ENCODE measurements at places on chromosomes 3 and 15.

GRCh38 chr15:61336026-61336638 lies 107.0 kb upstream of the RORA start:
- DNase-seq: no peak

- DNase-seq: peak; percentile 61
Measured at GRCh38 chr15:40992241-40992741, 39.0 kb downstream of the CHAC1 start.

GRCh38 chr15:99086327-99086667 lies 18.6 kb upstream of the SYNM start:
- DNase-seq: no peak

- DNase-seq: no peak
Measured at GRCh38 chr3:30475038-30475808, 131.2 kb upstream of the TGFBR2 start.

DNA sequence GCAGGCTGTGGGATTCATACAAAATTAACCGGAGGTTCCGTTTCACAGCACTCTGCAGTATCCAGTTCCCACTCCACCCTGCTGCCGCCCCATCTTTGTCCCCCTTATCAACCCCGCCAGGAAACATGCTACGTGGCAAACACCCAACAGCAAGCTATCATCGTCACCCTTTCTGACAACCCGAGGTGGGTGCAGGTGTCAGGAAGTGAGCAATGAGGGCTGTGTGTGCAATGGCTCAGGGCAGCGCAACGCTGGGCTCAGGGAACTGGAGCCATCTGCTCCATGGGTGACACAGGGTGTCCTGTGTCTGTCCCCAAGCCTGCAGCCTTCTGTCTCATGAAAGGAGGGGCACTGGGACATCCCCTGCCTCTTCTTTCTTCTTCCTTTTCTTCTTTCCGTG lies 60.9 kb downstream of the ATP2B2 start:
- no peak for DNase-seq

DNA sequence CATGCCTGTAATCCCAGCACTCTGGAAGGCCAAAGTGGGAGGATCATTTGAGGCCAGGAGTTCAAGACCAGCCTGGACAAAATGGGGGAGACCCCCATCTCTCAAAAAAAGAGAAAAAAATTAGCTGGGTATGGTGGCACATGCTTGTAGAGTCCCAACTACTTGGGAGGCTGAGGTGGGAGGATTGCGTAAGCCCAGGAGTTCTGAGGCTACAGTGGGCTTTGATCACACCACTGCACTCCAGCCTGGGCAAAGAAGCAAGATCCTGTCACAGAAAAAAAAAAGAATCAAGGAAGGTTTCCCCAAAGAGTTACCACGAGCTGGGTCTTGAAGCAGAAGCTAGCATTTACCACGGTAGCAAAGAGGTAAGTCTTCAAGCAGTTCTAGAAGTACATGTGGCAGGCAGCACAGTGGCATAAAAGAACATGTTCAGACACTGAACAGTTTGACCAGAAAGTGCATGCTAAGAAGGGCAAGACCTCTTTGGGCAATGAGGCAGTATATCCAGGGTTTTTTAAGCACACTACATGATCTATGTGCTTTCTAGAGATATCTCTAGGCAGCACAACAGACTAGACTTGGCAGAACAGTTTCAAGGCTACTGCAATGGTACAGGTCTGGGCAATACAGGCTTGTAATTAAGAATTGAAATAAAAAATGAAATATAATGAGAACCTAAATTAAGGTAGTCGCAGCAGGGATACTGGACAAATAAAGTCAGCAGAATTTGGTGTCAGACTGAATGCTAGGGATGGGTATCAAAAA lies 418.5 kb downstream of the SHQ1 start:
- no peak for DNase-seq

- no peak for DNase-seq
Measured at GRCh38 chr15:56323435-56323834, 41.8 kb upstream of the TEX9 start.

DNA sequence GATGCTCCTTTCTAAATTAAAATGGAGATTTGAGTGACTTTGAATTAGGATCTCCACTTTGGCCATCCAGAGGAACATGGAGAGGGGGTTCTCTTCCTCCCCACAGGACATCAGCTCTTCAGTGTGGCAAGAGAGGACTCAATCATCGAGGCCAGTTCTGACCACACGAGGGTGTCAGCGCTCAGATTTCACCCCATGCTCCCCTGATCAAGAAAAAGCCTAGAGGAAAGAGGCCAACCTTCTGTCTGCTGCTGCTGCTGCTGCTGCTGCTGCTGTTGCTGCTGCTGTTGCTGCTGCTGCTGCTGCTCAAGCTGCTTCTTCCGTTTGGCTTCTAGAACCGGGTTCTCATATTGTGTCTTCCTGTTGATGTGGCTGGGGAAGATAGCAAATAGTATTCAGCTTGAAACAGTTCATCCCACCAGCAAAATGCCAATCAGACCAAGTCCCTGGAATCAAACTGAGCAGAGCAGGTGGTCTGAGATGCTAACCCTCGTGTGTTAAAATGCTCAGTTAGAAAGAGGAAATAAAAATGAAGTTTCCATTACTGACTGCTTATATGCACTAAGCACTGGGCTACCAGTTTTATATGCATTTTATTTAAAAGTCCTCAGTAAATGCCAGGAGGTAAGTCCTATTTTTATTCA lies 599.0 kb downstream of the MAGI1 start:
- peak; percentile 51 for DNase-seq

- no peak for DNase-seq
Measured at GRCh38 chr15:78201281-78202190, 32.8 kb downstream of the ACSBG1 start.

GRCh38 chr3:23760871-23761373 lies 44.8 kb upstream of the UBE2E1 start:
- DNase-seq: no peak

GRCh38 chr15:36882487-36883131 lies 217.7 kb downstream of the MEIS2 start:
- no peak for DNase-seq

DNA sequence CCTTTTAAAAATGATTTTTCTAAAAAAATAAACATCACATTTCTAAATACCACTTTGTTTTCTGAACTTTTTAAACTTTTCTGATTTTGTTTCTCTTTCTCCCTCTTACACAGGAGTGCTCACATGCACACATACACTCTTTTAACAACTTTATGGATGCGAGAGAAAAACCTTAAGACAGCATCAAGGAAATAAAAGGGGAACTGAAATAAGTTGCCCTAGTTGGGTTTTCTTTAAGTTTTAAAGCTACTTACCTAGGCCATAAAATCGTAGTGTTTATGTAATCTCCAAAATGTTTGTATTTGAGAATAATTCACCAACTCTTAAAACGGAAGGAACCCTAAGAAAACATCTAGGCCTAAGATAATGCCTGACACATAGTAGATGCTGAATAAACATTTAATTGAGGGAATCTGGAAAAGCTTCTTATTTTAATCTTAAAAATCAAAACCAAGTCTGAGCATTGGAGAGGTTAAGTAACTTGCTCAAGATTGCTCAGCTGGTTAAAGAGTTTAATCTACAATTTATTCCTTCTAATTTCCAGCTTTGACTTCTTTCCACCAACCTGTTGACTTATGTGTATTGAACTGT lies 1.2 kb upstream of the BBX start:
- DNase-seq: no peak

DNA sequence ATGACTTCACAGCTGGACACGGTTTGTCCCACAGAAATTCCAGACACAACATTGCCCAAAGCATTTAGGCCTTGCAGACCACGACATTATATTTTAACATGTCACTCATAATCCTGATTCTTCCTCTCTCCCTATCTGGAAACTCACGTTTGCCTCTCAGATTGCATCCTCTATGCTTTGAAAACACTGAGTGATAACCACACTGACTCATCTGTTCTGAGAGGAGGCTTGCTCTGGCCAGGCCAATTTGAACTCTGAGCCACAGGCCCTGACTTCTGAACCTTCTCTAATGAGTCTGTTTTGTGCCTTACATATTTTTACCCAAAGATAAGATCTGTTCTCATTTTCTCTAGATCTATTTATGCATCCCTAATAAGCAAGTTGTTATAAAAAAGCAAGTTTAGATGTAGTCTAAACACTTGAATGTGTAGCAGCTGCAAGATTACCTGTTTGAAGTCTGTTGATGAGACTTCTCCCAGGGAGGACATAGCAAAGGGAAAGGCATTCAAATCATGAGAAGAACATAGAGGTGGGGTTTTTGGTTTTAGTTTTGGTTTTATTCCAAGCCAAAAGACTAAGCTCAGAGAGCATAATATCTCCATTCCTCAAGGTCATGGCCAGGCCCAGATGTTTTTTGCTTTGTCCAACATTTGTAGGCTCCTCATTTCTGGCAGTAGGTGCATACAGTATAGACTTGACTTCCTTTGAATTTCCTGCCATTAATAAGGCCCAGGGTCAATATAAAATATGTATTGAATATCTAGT lies 234.4 kb upstream of the LRTM1 start:
- DNase-seq: no peak

DNA sequence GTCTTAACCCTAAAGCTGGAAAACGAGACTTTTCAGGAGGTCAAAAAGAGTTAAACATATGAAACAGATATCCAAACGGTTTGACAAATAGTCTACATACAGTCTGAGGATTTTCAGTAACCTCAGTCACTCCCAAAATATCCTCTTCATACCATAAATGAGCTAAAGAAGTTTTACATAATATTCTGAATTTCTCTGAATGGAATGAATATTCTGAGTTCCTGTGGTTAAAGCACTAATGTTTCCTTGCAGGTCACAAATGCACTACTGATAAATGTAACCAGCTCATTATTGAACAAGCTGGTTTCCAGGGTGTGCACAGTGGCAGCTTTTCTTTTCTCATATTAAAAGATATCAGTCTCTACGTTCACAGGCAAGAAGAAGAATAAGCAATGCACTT lies 137.4 kb upstream of the POU1F1 start:
- DNase-seq: peak; percentile 3

- peak; percentile 4 for DNase-seq
Measured at GRCh38 chr3:135516143-135516542, 449.4 kb upstream of the PPP2R3A start.

GRCh38 chr3:134274571-134274970 lies 23.9 kb upstream of the RYK start:
- DNase-seq: no peak

DNA sequence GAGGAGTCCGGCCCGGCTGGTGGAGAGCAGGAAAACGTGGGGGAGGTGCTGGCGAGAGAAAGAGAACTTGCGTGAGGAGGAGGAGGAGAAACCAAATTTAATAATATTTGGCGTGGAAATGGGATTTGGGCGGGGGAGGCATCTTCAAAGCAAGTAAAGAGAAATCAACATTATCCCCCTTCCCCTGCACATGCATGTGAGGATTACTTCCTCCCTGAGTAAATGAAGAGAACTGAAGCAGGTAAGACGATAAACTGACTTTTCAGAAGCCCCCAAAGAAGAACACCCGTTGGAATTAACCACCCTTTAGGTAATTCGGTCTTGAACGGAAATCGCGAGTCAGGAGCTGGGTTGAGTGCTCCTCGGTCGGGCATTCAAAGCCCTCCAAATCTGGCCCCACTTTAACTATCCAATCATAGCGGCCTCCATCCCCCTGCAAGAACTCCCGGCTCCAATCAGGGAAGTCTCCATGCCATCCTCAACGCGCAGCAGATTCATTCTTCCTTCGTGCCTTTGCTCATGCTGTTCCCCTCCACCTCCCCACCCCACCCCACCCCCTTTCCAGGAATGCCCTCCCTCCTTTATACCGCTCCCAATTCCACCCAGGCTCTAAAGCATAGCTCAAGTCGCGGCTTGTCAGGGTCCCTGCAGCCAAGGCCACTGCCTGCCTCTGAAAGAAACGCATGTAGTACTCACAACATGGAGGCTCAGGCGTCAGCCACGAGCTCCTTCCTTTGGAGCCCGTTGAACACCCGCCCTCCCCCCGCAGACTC lies 545 bp upstream of the RFX7 start:
- DNase-seq: peak; percentile 74

DNA sequence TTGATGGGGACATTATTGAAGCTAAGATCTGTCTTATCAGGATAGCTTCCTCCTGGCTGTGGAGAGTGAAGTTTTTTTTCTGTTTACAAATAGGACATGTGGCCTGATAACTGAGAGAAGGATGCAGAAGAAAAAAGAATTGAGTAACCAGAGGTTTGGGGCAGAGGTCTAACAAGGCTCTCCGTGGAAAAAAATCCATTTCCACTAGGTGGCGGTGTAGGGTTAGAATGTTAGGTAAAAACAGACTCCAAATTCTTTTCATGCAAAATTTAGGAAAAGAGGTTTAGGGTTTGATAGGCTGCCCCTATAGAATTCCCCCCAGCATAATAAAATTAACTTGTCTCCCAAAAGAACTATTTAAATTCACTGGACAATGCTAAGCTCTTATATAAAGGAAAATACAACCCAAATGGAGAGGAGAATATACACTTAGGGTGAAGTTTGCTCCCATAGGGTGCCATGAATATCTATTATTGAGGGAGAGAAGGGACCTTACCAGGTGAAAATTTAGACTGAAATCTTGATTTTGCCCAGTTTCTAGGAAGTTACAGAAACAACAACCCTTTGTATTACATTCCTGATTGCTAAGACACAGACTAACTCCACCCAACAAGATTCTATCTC lies 1560.4 kb downstream of the OTOL1 start:
- DNase-seq: peak; percentile 21

DNA sequence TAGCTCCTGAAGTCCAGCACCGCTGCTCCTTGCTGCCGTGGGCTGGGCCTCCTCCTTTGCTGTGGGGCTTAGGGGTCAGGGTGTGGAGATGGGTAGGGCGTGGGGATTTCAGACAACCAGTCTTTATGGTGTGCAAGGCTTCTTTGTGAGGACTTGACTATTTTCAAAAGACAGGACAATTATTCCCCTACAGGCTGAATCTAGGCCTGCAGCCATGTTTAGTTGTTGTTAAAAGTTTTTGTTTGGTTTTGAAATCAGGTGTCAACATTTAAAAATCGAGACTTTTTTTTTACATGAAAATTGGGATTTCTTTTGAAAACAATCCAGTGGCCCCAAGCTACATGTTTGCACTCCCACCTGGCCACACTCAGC lies 10.6 kb downstream of the RPL32 start:
- DNase-seq: no peak

DNA sequence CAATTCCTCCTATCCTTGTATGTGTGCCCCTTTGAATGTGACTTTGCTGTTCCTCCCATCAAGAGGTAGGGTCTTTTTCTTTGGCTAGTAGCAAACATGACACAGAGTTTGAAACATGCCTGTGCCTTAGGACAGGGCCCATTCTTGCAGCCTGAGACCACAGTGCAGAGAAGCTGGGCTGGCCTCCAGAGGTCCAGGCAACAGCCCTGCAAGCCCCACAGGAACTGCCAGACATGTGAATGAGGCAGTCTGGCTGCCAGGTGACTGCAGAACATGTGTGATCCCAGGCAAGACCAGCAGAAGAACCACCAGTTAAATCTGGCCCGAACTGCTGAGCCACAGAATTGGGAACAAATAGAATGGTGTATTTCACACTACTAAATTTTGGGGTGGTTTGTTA lies 1.2 kb upstream of the HGD start:
- no peak for DNase-seq

GRCh38 chr3:99920481-99921376 lies 103.1 kb downstream of the CMSS1 start:
- peak; percentile 8 for DNase-seq

GRCh38 chr3:123688241-123688747 lies 103.4 kb upstream of the HACD2 start:
- DNase-seq: peak; percentile 98

- DNase-seq: no peak
Measured at GRCh38 chr15:71275566-71276335, 160.5 kb downstream of the THSD4 start.
